Esophagus squamous epithelium (tissue), 5 donors: ENCODE measurements at places on chromosomes 1 and 21.

DNA sequence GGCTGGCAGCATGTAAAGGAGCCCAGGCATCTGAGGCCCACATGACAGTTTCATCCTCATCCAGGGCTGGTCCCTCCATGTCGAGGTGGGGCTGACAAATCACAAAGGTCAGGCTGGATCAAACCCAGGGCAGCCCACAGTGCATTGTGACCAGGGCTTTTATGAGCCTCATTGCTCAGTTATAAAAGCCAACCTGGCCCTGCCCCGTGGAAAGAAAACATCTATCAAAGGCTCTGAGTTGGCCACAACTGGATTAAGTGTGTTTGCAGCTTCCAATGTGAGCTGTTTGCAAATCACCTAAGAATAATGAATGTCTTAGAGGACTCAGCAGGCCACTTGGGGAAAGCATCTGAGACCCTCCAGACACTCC is 45.4 kb downstream of the GRHL3 start:
- DNase-seq: no peak

DNA sequence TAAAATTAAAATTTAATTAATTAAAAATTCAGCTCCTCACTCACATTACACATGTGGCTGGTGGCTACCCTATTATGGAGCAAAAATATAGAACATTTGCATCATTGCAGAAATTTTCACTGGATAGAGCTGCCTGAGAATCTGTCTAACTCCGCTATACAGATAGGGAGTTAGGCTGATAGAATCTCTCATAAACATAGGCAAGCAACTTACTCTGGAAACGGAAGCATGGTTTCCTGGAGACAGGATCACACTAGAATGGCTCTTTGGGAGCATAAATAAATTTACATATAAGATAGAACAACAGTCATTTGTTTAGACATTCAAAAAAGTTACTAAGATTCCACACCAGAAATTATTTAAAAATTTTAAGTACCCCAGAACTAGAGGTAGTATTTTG is 12.2 kb upstream of the LAMC2 start:
- no peak for DNase-seq

DNA sequence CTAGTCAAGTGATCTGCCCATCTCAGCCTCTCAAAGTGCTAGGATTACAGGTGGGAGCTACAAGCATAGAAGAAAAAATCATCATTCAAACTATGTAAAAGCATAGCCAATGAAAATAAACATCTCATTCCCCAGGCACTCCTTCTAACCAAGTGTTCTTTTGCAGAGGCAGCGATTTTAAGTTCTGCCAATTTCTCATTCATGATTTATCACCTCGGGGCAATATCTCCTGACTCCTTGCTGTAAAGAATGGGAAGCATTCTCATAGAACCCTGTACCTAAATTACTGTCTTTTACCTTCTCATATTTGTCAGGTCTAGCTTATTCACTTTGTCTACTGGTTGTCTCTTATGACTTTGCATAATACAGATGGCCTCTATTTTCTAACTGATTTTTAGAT is 32.5 kb upstream of the IVNS1ABP start:
- no peak for DNase-seq

DNA sequence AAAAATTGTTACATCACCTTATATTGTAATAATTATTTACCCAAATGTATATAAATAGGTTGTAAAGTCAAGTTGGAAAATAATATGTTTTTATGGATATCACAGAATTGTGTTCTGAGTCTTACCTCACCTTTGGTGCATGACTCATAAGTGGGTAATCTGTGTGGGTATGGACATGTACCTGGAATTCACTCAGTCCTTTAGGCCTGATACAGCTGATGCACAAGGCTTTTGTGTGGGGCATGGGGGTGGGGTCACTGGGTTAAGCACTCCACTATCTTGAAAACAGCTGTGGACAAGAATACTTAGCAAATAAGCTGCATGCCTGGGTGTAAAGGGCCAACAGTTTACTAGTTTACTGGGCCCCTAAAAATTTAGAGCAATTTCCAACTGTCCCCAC is 34.4 kb downstream of the INKA2 start:
- no peak for DNase-seq

DNA sequence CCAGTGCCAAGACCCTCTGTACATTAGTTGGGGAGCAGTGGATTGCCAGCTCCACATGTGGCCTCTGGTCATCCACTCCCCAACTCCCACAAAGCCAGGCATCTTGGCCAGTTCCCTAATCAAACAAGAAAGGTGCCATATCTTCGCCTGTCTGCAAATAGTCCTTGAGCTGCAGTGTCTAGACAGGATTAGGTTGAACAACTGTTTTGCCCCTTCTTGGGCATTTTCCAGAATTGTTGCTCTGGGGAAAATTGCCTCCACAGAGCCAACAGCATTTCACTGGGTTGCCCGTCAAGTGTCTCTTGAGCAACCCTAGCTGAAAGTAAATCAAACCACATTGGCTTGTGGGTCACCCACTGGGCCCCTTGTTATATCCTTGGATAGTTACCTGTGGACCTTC is 109.3 kb downstream of the GDAP2 start:
- no peak for DNase-seq

DNA sequence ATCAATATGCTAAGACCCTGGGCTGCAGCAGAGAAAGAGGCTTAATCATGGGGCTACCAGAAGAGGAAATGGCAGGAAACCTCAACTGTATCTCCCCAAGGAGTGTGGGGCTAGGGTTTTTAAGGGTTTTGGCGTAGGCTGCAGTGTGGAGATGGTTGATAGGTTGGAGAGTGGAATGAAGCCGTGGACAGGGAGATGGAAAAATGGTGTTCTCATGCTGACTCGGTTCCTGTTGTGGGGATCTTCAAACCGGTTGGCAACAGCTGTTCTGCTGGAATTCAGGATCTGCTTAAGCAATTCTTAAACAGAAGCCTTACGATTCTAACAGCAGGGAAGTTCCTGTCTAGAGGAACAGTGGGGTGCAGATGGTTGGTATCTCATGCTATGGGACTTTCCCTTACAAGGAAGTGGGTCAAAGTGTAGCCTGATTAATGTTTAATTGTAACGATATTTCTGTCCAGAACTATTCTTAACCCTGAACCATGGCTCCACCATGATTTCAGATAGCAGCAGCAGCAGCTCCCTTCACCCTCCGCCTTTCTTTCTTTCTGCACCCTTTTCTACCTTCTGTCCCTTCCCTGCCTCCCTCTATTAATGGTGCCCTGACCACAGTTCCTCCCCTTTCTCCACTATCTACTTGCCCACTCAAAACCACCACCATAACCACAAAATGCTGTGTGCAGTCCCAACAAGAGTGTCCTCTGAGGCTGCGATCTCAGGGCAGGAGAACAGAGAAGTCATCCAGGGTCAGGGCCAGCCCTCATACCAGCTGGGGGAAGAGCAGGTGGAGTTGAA is 30.8 kb downstream of the RSPH1 start:
- no peak for DNase-seq

DNA sequence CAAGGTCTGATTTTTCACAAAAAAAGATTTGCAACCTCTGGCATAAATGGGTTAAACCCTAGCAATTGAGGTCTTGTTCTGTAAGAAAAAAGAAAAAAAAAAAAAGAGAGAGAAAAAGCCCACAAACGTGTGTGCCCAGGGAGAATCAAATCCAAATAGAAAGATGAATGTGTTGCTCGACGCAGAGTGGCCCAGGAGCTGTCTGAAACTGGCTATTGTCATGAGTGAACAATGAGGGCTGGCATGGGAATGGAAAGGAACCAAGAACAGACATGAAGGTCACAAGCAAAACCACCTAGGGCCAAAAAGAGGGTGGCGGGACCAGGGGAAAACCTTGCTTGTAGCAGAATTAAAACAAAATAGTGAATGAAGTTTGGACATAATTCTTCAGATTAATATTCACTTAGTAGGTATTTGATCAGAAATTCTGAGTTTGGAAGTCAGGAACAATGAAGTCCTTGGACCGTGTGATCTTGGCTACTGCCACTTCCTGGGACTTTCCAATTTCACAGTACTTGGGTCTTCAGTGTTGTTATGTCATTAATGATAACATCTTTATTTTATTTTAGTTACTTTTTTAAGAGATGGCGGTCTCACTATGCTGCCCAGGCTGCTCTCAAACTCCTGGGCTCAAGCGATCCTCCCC is 3.1 kb downstream of the ENO1 start:
- no peak for DNase-seq

- DNase-seq: no peak
Observed at GRCh38 chr1:236853921-236854604, 59.0 kb downstream of the MTR start.

DNA sequence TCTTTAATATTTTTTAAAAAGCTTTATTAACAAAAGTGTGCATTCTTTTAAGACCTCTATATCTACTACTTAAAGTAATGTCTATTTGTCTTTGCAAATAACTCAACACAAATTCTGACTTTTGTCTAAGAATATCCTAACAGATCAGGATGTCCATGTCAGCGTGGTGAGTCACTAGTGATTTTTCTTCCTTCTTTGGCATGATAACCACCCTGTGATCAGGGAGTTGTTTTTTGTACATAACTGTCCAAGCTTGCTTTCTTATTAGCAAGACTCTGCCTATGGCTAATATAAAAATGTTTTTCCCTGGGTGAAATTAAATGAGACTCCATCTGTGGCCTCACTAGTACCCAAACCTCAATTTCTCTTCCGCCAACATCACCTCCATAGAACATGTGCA is 688.9 kb upstream of the ADGRL2 start:
- no peak for DNase-seq

GRCh38 chr21:42092771-42093170 is 21.7 kb downstream of the UMODL1 start:
- DNase-seq: no peak

DNA sequence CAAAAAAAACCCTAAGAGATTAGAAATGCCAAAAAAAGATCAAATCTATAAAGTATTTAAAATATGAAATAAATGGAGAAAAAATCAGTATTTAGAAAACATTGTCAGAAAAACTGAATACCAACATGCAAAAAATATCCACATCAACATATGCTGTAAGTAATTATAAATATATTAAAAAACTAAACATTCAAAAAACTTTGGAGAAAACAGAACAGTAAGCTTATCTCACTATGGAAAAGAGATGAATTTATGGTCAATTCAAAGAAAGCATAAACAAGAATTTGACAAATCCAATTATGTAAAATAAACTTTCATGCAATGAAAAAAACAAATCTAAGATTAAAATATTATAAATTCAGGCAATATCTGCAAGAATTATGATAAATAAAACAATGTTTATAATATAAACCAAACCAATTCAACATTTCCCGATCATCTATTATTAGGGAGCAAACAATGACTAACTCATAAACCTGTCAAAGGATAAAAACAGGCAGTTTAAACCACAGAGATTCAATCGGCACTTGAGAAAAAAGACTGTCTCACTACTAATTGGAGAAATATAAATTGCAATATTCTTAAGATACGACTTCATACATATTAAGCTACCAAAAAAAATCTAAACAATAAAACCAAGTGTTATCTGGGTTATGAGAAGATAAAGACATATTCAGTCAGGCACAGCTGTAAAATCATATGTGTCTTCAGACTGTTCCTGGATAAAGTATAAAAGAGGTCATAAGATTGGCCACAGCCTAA is 21.8 kb downstream of the EYA3 start:
- DNase-seq: no peak

DNA sequence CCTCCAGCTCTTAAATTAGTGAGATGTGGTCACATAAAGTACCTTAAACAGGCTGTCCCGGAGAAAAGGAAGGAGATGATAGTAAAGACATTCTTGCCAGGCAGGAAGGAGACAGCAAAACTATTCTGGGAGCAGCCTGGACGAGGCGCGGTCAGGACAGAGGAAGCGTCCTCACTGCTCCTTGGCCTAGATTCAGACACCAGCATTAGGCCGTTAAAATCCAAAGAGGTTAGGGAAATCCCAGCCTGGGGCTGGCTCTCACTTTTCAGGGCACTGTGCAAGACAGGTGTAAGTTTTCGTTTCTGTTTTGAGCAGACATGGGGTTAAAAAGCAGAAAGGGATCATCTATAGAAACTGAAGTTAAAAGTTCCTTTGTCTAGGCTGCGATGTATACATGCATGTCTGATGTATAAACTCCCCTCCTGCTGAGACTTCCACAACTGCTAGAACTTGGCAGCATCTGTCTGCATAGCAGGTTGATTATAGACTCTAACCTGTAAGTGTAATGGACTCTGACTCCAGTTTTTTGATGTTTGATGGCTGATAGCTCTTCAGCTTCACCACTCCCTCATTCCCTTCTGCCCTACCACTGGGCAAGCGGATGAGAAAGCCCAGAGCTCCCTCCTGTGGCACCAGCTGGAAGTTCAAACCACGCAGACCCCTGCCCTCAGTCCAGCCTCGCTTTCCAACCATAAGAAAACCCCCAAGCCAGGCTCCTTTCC is 21.5 kb downstream of the STPG1 start:
- DNase-seq: no peak

- DNase-seq: no peak
Observed at GRCh38 chr1:75132242-75132811, 1.9 kb upstream of the LHX8 start.

DNA sequence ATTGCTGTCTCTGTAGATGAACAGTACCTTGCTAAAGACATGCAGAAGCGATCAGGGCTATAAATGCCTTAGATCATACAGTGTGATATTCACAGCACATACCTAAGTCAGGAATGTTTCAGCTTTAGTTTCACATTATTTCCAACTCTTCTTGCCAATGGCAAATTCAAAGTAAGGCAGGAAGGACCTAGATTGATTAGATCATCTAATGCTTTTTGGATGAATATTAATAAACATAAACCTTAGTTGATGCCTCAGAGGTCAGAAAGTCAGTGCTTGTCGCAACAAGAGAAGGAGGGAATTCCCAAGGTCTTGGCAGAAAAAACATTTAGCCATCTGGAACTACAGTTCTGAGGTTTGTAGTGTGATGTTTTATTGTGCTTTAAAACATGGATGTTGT is 122.3 kb downstream of the TNFSF18 start:
- DNase-seq: no peak

- no peak for DNase-seq
Observed at GRCh38 chr1:231335663-231336602, 1.7 kb downstream of the EXOC8 start.
